ENCODE measurements at places on chromosomes 6 and 20. TPM values are rescaled to one million over a fixed set of nuclear protein-coding genes. Genes with fewer than 3 reads are reported as not detected.
A peak's percentile ranks its signal among the peaks of the same experiment; 100 is the strongest.

The SAPCD1 gene
- total RNA-seq, result 2.7 TPM

The TCEA2 gene
- 34.2 TPM for total RNA-seq

The EYS gene
- total RNA-seq, result not detected

The ZSCAN23 gene
- 8.4 TPM for total RNA-seq

The CNKSR3 gene
- 4.3 TPM for total RNA-seq

The KIF13A gene
- 25.5 TPM for total RNA-seq

The HSPA1L gene
- 0.68 TPM for total RNA-seq

The ZBP1 gene
- total RNA-seq, result not detected

The TFAP2D gene
- total RNA-seq, result not detected

The ZNF311 gene
- total RNA-seq, result 1.1 TPM

DNA sequence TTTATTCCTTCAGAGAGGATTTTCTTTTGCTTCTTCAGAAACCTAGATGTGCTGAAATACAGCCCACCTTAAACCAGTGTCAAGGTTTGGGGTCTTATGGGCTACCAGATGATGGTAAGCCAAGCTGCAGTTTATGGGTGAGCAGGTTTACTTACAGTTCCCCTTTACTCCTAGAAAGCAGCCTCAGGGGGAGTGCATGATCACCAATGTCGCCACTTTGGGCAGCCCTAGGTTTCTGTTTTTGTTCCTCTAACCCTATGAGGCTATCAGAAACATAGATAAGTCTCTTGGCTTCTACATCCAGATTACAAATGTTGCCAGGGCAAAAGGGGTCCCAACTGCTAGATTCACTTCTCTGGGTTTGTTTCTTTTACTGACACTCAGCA, 67.2 kb downstream of the TRIM27 start:
- DNase-seq, result no peak

- DNase-seq, result no peak
Observed at GRCh38 chr20:39105551-39105950, 143.4 kb downstream of the DHX35 start.

GRCh38 chr6:69542494-69542893, 254.3 kb downstream of the LMBRD1 start:
- DNase-seq, result no peak

GRCh38 chr6:130027948-130028347, 9.6 kb downstream of the L3MBTL3 start:
- no peak for DNase-seq

DNA sequence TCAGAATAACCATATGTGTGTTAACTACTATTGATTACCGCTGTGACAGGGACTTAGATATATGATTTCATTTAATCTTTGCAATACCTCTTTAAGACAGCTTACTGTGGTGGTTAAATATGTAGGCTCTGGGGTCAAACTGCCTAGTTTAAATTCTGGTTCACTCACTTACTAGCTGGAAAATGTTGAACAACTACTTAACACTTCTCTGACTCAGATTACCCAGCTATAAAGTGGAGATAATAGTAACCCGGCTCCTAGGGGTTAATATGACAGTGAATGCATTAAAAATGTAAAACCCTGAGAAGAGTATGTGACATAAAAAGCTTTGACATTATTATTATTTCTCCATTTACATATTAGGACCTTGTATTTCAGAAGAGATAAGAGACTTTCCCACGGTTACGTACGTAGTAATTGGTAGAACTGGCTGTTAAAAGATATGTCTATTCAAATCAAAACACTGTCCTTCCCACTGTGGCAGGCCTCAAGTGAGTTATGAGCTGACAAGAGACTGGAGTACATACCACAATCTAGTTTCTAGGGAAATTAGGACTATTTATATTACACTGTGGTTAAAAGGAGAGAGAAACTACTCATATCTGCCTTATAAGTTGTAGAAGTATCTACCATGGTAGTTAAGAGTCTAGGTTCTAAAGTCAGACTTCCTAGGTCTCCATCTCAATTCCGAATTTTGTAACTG, 4.4 kb upstream of the PLCB1 start:
- DNase-seq, result no peak

DNA sequence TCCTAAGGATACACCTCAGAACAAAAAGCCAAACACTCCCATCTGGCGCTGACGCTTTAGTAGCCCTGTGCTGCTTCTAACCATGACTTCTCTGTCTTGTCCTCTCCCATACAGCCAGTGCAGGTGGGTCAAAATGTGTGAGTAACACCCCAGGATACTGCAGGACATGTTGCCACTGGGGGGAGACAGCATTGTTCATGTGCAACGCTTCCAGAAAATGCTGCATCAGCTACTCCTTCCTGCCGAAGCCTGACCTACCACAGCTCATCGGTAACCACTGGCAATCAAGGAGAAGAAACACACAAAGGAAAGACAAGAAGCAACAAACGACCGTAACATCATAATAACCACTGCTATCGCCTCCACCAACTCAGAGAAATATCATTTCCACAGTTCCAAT, 1.4 kb downstream of the DEFB132 start:
- DNase-seq, result peak; percentile 59

DNA sequence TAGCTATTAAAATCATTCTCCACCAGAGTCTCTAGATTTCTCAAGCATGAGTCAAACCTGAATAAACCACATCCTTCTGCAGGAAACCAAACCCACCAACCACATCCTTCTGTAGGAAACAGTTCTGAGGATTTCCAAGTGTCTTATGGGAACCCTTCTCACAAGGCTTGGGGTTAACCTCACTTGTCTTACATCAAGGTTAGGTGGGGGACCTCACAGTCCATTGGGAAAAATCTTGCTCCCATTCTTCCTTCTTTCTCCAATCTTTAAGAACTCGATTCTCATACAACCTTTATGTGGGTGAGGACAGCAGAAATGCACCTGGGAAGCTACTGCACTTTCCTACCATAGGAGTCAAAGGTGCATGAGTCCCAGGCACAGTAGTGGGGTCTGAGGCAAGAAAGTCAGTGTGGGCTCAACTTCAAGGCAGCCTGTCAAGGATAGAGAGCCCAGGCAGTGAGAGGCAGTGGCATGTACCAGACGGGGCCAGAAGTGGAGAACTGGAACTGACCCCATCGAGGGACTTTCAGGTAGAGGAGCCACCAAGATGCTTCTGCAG, 114.5 kb downstream of the SLC22A3 start:
- DNase-seq, result peak; percentile 96

DNA sequence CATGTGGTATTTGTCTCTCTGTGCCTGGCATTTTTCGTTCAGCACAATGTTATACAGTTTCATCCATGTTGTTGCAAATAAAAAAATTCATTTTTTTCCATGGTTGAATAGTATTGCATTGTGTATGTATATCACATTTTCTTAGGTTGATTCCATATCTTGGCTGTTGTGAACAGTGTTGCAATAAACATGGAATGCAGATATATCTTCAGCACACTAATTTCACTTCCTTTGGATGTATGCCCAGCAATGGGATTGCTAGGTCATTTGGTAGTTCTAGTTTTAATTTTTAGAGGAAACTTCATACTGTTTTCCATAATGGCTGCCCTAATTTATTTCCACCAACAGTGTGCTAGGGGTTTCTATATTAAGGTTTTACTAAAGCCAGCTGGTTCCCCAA, 52.6 kb downstream of the GFRAL start:
- DNase-seq, result no peak

DNA sequence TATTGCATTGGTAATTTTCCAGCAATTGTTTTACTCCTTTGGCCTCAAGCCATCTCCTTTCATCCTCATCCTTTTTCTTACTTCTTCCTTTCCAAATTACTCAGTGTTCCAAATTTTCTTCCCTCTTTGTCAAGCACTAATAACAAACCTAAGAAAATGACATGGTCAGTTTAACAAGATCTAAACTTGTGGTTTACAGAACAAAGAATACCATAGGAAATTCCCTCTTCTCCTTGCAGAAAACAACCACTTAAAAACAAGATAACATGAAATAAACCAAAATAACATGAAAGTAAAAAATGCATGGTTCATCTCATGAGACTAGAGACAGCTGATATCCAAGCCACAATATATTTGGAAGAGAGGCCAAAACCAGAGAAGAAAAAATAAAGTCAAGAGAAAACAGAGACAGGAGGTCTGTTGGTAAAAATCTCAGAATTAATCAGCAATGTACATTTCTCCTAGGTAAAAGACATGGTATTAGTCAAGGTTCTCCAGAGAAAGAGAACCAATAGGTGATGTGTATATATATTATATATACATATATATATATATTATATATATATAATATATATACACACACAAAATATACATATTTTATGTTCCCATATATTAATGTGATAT, 51.0 kb upstream of the SENP6 start:
- no peak for DNase-seq

DNA sequence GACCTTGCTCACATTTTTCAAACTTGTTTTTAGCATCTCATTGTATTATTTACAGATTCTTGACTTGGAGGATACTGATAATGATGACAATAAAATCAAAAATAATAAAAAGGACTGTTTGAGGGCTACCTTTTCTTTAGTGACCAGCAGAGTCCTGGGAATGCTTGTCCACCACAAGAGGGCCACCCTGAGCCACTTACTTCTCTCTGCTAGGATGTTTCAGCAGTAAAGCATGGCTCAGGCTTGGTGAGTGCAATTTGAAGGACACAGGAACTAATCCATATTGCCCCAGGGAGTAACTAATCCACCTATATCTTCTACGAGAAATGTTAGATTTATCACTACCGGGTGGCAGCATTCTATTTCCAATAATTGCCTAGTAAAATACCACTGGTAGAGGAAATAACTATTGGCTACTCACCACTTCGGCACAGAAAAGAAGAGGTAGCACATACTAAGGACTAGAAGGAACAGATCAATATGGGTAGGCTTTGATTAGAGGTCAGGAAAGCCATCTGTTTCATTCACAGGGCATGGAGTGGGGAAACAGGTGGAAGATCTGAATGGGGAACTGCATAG, 5.8 kb upstream of the KIAA0408 start:
- peak; percentile 63 for DNase-seq

- DNase-seq, result peak; percentile 32
Observed at GRCh38 chr20:38870733-38871559, 55.3 kb upstream of the FAM83D start.

- no peak for DNase-seq
Observed at GRCh38 chr20:4036351-4036750, 21.0 kb upstream of the RNF24 start.

GRCh38 chr20:10221021-10221420, 2.4 kb downstream of the SNAP25 start:
- no peak for DNase-seq

DNA sequence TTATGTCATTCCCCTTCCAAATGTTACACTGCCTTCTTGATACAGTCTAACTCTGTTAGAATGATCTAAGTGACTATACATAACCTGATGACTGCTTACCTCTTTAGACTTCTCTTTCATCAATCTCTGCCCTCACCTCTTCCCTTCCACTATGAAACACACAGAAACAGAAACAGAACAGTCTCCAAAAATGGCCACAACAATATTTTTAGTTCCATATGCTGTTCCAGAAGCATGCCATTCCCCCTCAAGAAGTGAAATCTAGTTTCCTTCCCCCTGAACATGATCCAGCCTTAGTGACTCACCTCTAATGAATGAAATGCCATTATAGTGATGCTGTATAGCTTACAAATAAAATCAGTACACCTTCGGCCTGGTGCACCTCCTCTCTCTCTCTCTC, 229.3 kb upstream of the TENT5A start:
- peak; percentile 77 for DNase-seq

DNA sequence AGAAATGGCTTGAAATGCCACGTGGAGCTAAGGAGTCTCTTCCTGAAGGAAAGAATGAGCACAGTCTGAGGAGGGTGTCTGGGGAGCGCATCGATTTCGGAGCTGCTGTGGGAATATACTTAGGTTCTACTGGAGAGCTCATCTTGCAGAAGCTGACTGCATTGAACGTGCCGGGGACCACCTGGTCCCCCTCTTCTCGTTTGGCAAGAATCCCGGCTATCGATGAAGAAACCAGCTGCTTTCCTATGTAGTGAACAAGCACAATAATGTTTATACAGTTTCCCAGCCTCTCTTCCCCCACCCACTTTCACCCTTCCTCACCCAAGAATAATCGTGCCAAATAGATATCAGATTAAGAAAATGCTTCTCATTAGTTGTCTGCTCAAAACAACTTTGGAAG, 242.5 kb downstream of the PACRG start:
- DNase-seq, result no peak

- DNase-seq, result no peak
Observed at GRCh38 chr6:105618247-105618646, 215.4 kb upstream of the PREP start.

DNA sequence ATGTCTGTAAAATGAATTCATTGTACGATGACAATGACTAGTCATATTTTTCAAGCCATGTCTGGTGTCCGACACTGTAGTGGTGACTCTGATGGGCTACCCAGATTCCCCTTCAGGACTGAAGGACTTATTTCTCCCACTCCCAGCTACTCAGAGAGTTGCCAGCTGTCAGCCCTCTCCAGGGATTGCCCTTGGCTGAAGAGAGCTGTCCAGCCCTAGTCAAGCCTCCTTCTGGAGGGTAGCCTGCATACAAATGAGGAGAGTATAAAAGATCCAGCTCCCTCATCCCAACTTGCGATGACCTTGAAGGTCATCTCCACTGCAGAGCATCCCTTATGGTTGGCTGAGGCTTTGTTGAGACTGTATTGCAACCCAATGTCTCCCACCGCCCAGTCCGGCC, 29.9 kb downstream of the JPH2 start:
- no peak for DNase-seq

DNA sequence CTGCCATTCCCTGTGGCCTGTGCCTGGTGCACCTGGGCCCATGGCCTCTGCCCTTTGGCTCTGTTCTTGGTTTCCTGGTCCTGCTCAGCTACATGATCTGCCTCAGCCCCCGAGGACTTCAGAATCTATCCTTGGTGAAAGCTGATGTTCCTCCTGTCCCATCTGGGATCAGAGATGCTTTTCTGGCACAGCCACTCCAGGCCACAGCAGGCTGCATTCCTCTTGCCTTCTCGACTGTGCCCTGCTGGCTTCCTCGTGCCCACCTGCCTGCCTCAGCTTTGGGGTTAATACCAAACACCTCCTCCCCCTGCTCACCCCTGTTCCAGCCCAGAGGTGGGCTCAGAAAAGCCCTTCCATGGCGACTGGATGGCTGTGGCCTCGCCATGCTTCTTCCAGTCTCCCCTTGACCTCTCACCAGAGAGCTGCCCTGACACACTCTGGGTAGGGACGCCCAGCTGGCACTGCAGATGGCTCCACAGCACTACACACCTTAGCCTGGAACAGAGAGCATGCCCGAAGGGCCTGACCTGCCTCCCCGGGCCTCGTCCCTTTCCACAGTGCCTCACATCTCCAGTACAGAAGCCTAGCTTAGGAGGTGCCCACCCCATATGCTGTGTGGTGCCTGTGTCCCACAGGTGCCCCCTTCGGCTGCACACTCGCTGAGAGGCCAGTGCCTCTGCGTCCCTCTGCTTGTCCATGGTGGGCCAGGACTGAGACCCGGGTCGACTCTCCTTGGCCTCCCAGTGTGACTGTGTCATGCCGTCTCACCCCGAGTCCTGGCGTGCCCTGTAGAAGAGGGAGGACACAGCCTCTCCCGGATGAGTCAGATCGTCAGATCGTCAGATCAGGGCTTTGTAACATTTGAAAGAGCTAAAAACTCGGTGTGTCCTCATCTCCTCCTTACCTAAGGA, 148.8 kb downstream of the DTNBP1 start:
- no peak for DNase-seq
